ENCODE measurements at places on chromosomes 6 and 20. TPM values are rescaled to one million over a fixed set of nuclear protein-coding genes. Genes with fewer than 3 reads are reported as not detected.

ENPP3 gene
- 0.05 TPM for total RNA-seq

NKX2-4 gene
- total RNA-seq, result not detected

CRIP3 gene
- total RNA-seq, result 0.78 TPM

SCGN gene
- total RNA-seq, result not detected

HAO1 gene
- not detected for total RNA-seq

SSTR4 gene
- total RNA-seq, result not detected

POU5F1 gene
- total RNA-seq, result 2.5 TPM

- no peak for DNase-seq
Observed at GRCh38 chr20:22939181-22939580, 95.9 kb upstream of the SSTR4 start.

- DNase-seq, result no peak
Observed at GRCh38 chr6:14660806-14661579, 543.4 kb downstream of the CD83 start.

DNA sequence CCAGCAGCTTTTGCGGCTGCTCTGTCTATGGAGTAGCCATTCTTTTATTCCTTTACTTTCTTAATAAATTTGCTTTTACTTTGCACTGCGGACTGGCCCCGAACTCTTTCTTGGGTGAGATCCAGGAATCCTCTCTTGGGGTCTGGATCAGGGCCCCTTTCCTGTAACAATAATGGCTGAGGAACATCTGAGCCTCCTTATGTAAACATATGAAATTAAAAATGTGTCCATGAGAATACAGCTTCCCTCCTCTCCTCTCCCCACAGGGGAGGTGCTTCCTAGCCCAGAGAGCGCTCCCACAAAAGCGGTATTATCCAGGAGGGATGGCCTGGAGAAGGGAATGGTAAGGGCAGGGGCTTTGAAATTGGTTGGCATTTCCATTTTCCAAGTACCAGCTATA lies 81.1 kb downstream of the PSMG4 start:
- DNase-seq, result no peak

GRCh38 chr6:133724726-133725125 lies 164.2 kb upstream of the TCF21 start:
- DNase-seq, result no peak

DNA sequence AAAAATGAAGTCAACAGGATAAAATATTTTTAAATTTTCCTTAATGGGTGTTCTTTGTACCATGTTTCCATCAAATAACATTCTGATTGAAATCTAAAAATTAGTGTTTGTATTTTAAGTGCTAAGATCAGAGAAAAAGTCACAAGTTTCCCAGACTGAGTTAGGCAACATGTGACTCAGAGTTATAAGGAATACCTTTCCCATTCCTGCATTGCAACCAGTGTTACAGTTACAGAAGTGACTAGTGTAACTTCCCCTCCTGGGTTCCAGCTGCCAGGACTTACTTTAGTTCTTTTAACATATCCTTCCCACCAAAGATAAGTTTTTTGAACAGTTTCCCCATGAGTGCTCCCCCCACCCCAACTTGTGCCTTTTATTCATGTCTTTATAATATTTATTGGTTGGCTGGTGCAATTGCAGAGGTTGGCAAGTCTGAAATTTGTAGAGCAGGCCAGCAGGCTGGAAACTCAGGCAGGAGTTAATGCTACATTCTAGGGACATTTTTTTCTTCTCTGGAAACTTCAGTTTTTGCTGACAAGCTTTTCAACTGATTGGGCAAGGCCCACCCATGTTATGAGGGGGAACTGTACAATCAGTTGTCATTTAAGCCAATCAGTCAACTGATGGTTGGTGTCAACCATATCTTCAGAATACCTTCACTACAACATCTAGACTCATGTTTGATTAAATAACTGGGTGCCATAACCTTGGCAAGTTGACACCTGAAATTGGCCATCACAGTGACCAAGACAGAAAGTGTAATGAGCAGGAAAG lies 22.9 kb upstream of the ESR1 start:
- no peak for DNase-seq

GRCh38 chr20:2364044-2364443 lies 16.7 kb upstream of the TGM6 start:
- no peak for DNase-seq

GRCh38 chr6:131999545-132000146 lies 48.5 kb upstream of the CCN2 start:
- DNase-seq, result peak; percentile 49

GRCh38 chr6:1850121-1850839 lies 240.6 kb downstream of the FOXC1 start:
- no peak for DNase-seq

DNA sequence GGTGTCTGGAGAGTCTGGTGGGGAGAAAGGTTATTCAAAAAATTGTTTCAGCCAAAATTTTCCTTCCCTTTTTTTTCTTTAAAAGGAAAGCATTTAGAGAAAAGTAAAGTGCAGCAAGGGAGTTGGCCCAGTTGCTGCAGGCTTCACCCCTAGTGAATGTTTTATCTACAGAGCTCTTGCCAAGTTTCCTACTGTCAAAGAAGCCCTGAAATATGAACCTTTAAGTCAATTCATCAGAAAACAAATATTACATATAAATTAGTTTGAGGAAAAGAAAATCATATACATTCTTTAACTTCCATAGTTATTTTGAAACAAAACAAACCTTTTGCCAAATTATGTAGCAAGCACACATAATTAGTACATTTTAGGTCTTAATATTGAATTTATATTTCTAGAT lies 25.0 kb upstream of the HMGCLL1 start:
- no peak for DNase-seq

DNA sequence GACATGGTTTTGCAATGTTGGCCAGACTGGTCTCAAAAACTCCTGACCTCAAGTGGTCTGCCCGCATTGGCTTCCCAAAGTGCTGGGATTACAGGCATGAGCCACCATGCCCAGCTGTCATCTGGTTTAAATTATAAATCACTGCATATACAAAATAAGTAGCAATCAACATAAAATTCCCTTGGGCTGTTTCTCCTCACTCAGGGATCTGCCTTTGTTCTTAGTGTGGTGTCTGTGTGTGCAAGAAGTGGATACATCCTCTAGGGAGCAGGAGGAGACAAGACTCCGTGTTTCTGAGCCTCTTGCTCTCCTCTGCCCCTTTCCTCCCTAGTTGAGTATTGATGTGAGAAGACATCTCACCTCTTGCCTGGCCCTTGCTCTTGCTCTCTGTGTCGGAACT lies 65.2 kb upstream of the ADGRF4 start:
- DNase-seq, result peak; percentile 27

GRCh38 chr20:44990957-44991356 lies 24.6 kb downstream of the STK4 start:
- no peak for DNase-seq

DNA sequence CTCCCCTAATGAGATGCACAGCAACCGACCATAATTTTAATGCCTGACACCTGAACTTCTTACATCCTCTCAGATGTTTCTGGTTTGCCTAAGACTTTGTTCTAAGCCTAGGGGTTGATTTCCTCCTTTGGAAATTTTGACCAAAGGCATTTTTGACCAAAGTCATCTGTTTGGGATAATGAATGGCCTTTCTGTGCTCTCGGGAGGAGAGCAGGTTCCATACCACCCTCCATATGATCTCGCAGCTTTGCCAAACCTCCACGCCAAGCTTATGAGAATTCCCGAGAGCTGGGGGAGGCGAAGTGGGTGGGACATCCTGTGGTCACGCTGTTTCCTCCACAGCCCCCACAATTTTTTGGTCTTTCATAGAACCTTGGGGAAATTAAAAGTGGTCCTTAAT lies 91.7 kb downstream of the SCML4 start:
- DNase-seq, result no peak

GRCh38 chr6:31528307-31528777 lies 420 bp upstream of the MCCD1 start:
- DNase-seq, result no peak

- DNase-seq, result peak; percentile 97
Observed at GRCh38 chr20:43963872-43964791, 49.5 kb downstream of the TOX2 start.

DNA sequence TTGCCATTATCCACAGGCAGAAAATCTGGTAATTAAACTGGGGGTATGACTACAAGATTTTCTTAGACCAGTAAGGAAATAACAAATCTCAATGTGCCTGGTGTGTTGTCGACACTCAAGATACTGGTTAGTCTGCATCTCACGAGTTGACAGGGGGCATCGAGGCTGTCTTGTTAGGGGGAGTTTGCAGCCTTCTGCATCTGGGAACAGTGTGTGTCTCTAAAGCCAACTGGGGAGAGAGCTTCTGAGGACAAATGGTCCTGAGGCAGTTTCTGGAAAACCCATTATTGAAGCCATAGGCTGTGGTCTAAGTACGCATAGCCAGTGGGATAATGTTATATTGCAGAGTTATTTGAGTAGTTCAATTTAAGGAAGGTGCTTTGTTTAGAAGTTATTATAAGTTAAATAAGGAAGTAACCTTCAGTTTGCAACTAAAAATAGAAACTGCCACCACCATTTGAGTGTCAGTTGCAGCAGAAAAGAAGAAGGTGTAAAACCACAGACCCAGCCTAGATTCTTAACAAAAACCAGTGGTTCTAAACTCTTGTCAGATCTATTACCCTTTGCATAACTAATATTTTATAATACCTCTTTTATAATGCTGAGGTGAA lies 15.4 kb upstream of the MAPK13 start:
- DNase-seq, result no peak

- no peak for DNase-seq
Observed at GRCh38 chr6:15569035-15569995, 93.5 kb downstream of the DTNBP1 start.

DNA sequence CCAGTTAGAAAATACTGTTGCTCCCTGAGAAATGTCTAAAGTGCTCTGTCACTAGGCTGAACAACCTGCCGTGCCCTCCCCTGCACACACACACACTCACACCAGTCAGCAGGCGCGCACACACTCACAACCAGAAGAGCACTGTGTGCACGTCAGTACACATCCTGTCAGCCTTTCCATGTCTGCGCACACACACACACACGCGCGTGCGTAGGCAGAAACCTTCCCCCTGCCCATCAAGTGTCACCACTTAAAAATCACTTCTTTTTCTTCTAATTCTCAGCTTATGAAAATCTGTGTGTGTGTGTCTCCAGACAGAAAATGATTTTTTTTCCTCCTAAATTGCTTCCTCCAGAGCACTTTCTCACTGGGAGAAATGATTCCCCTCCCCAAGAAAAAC lies 100.3 kb downstream of the EDN3 start:
- DNase-seq, result no peak

GRCh38 chr20:37326666-37327065 lies 19.3 kb upstream of the SRC start:
- DNase-seq, result no peak

DNA sequence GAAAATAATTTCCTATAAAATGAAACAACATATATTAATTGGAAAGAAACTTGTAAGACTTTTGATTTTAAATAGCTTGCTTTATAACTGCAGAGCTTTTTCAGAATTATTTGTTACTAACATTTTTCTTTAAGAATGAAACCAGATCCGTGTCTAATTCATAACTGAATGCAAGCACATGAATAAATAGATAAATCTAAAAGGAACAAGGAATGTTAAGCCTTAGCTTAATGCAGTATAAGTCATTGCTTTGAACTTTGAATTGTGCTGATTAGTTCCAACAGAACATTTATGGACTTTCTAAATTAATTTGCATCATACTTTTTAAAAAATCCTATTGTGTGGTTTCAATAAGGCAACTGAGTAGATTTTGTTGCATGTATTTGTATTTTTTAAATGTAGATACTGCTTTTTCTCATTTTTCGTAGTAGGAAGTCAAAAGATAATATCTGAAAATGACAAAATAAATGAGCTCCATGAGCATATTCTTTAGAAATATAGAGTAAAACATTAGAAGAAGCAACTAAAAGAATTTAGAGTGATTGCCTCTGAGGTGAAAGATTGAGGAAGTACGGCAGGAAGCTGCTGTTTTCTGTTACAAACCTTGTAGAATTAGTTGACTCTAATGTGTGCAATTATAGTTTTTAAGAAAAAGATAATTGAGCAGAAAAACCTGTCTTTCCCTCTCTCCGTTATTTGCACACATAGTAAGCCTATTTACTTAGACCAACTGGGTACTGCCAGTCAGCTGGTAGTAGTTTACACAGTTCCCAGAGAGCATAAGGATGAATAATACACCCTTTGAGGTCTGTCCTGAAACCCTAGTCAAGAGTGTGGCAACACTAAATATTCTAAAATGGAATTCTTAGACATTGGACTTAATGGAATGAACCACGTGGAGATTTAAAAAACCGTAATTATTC lies 32.6 kb upstream of the SLC35D3 start:
- no peak for DNase-seq

DNA sequence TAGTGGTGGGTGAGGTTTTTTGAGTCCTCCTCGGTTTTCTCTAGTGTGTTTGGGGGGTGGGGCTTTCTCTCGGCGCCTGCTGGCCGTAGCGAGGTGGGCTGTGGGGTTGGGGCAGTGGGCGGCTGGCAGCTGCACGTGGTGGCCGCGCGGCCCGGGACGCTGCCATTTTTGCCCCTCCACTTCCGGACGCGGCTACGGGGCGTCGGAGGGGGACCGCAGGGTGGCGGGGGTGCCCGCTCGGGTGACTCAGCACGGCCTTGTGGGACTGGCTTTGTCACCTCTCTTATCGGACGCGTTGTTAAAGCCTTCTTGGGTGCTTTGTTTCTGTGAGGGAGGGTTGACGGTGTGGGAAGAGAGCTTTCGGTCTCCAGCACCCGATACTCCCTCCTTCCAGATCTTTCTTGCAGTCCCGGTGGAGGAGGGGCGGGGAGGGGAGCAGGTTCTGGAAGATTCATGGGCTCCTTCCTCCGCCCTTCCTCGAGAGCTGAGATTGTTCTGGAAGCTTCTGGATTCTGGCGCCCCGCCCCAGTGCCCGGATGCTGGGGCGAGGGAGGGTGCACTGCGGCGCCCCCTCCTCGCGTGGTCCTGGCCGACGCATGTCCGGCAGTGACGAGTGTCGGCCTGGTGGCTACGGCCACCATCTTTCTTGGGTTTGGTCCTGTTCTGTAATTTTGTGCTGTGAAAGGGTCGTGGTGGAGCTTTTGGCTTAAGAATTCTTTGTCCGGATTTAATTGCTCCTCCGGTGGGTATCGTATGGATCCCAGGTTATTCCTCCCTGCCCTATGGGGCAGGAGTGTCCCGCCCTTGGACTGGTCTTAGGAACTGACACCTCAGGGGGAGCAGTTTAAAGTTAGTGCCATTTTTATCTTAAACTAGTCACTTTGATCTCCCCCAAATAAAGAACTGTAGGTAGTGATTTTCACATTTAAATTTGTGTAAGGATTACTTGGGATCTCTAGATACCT lies 719 bp downstream of the HSP90AB1 start:
- peak; percentile 77 for DNase-seq

DNA sequence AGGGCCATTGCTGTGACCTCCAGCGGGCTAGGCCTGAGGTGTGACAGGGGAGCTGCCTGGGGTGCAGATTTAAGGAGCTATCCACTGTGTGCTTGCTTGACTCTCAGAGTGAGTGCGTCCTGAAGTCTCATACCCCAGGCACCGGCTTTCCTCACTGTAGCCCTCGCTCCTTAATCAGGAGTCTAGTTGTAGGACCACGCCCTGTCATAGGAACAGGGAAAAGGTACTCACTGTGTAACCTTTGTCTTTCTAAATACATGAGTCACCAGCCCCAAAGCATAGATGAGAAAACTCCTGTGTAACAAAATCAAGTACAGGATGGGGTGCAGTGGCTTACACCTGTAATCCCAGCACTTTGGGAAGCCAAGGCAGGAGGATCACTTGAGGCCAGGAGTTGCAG lies 141.7 kb downstream of the TMEM242 start:
- no peak for DNase-seq

All from myocyte (in vitro differentiated cells).